ENCODE measurements at places on chromosomes 2 and 18. TPM values are rescaled to one million over a fixed set of nuclear protein-coding genes. Genes with fewer than 3 reads are reported as not detected.

Gene EVX2
- not detected for total RNA-seq

Gene AQP12B
- total RNA-seq, result not detected

Gene SP9
- not detected for total RNA-seq

- DNase-seq, result no peak
Measured at GRCh38 chr18:48675912-48676311, 137.1 kb downstream of the CTIF start.

- DNase-seq, result no peak
Measured at GRCh38 chr2:34663314-34663713, 1064.2 kb upstream of the FAM98A start.

DNA sequence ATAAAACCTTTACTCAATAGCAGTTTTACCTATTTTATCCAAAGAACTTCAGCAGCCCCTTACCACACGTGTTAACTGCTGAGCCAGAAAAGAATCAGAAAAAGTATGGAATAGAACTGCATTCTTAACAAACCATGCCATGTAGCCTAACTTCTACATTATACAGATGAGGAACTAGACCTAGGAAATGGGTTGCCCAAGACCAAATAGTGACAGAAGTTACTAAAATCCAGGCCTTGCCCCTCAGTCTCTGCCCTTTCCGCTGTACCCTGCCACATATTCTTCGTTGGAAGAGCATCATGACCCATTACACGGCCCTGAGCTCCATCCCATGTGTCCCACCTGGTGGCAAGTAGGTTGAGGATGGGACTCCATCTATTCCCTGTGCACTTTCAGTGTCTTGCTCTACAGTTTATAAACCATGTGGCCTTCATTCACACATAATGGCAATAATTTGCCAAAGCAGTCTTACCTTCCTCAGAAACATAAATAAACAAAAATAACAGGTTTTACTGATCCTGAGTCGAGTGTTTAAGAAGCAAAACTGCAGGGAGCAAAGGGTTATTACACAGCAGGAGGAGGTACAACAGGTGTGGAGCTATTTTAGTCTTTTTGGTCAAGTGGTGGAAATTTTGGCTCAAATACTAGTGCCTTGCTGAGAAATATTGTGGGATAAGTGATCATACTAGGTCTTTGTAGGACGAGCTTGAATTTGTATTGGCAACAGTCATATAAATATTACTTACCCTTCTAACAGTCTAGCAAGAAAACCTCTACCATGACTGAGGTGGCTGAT is 46.5 kb downstream of the HNRNPLL start:
- no peak for DNase-seq

GRCh38 chr2:88016960-88017779 is 823 bp upstream of the RNU2-63P start:
- no peak for DNase-seq

- no peak for DNase-seq
Measured at GRCh38 chr2:25664183-25664964, 9.0 kb downstream of the DTNB start.

DNA sequence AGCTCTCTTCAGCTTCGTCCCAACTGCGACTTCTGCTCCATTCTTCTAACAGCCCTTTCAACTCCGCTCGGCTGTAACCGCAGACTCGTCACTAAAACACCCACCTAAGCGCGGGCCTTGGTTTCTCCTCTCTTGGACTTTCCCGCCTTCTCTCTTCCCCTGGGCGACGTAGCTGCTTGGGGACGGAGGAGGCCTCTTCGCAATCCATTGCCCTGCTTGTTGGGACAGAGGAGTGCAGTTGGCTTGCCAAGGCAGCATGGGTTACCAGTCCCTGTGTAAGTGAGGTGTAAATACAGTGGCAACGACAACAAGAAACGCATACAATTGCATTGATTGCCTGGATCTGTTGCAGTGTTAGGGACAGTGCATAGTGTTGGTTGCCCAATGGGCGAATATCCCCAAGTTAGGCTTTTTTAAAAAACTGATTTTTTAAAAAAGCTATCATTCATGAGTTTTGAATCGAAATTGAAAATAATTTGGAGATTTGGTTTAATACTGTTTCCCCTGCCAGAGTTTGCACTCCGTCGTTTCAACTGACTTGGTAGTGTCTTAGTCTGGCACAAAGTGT is 484 bp upstream of the DARS1 start:
- DNase-seq, result no peak

- no peak for DNase-seq
Measured at GRCh38 chr18:10530002-10530401, 4.2 kb downstream of the NAPG start.

DNA sequence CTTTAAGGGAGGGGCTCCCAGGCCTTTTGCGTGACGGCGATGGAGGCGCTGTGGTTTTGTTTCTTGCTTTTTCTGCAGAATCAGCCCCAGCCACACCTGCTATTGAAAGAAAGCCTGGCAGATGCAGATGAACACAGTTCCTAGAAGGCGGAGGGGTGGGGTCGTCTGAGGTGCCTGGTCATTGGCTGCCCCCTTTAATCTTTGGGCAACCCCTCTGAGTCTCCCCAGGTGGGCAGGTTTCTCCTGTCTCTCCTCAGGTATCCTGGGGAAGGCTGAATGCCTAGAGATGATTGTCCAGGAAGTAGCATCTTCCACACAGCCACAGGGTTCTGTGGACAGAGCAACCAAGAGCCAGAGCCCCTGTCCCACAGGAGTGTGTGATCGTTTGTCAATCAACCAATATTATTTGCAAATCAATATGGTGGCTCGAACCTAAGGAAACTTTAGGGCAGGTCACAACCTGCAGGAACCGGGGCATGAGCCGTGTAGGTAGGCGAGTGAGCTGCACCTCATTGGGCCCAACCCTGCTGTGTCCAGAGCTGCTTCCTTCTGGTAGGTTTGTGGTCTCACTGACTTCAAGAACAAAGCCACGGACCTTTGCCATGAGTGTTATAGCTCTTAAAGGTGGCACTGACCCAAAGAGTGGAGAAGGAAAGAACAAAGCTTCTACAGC is 104.3 kb downstream of the NDUFA10 start:
- no peak for DNase-seq

- DNase-seq, result no peak
Measured at GRCh38 chr2:6841537-6842287, 24.0 kb downstream of the CMPK2 start.

DNA sequence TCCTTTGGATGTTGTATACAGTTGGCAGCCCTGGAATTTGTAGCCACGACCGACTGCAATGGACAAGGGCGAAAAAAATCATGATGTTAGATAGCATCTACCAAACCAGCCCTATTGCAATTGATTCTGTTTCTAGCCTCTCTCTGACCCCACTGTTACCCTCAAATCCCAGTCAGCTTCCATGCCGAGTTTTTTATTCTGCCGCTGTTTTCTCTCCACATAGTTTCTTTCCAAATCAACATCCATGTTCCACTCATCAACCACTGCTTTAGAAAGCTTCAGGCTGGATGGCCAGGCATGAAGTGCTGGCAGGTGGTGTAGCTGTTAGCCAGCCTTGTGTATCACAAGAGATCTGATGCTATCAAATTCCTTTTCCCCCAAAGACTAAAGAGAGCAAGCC is 272.8 kb downstream of the FIGN start:
- no peak for DNase-seq

- no peak for DNase-seq
Measured at GRCh38 chr2:218927876-218928275, 31.6 kb upstream of the CDK5R2 start.

DNA sequence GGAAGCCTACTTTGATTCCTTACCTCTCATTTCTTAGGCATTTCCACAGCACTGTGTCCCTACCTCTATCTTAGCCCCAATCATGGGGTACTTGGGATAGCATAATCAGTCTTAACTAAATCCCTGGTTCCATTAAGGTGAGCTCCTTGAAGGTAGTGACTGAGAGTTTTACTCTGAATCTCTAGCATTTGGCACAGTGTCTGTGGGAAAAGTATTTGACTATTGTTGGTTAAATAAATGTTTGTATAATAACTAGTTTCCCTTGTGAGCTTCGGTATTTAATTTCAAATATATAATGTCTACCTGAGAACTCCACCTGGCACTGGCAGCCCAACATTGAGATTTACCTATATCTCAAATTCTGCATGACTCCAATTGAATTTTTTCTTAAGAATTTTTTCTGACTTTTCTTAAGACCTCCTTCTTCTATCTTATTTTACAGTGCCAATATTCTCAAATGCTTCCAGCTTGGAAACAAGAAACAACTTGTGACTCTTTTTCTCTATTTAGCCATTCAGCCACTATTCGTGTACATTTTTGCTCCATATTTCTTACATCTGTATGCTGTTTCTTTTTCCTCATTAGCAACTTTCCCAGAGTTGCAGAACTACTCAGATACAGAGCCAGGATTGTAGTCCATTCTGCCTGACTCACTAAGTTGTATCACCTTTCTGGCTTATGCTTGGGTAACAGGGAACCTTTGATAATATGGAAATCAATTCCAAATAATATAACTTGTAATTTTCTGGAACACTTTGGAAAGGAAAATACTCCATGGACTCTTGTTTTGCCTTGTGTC is 214.0 kb upstream of the NT5C1B start:
- no peak for DNase-seq
